T-helper 2 cell (primary cell): ENCODE measurements at places on chromosomes 1 and 21.

DNA sequence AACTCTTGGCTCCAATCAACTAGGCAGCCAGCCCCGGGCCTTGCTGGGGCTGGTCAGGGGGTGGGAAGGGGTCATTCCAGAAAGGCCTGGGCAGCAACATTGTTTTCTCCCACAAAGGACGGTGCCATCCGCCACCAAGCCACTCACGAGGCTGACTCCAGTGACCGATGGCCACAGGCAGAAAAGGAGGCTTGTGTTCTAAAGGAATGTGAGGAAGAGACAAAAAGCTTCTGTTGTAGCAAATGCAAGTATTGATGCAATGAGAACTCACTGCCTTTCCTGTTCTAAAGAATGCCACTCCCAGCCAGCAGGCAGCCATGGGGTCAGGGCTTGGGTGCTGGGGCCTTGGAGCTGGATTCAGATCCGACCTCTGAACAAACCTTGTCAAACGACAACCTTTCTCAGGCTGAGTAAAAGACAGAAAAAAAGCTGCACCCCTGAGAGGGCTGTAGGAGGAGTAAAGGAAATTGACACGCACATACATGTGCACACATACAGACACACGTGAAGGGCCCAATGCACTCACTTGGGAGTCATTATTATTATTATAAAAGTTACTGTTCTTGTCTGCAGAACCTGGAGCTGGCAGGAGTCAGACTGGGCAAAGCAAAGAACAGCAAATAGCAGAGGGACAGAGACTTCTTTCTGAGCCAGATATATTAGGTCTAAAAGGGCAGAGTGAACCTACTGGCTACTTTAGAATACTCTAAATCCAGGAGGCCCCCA lies 13.9 kb upstream of the PRMT2 start:
- no peak for DNase-seq

DNA sequence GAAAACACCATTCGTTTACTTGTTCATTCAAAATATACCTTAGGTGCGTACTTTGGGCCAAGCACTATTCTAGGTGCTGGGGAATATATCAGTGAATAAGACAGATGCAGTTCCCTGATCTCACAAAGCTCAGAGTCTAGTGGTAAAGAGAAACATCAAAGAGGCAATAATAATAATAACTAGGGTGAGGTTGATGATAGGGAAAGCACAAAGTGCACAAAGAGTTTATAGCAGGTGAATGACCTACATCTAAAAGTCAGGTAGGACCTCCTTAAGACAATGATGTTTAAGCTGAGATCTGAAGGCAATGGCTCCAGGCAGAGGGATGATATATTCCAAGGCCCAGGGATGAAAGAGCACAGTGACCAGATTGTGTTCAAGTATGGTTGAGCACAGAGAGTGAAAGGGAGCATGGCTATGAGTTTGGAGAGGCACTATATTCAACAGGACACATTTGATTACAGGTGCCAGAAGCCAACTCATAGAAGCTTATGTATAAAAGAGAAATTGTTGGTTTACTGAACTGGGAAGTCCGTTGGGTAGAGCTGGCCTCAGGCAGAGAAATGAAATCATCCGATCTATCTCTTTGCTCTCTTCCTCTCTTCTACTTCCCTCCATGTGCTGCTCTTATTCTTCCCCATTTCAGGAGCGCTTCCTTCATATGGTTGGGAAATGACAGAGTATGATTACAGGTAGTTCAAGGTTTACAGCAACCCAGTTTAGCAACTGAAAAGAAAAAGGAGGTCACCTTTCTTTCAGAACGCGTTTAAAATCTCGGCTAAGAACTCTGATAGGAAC lies 23.0 kb upstream of the CCT8 start:
- DNase-seq = no peak

DNA sequence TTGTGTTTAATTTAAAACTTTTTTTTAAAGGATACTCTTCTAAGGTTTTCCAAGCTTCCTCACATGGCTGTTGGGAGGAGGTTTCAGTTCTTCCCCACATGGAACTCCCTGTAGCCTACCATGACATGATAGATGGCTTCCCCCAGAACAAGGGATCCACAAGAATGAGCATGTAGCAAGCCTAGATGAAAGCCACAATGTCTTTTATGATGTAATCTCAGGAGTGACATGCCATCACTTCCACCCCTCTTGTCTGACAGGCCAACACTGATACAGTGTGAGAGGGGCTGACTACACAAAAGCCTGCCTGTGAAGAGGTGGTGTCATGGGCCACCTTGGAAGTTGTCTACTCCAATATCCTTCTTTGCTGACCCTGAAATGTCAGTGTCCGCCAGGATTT lies 32.0 kb downstream of the CD34 start:
- DNase-seq = no peak

- peak; percentile 77 for DNase-seq
Measured at GRCh38 chr1:30191154-30191702, 532.2 kb downstream of the MATN1 start.
